ENCODE measurements at places on chromosomes 12 and 14. TPM values are rescaled to one million over a fixed set of nuclear protein-coding genes. Genes with fewer than 3 reads are reported as not detected.

- DNase-seq, result no peak
Observed at GRCh38 chr14:99756796-99757195, 36.4 kb upstream of the EML1 start.

Gene RPL10L
- not detected for polyA plus RNA-seq

GRCh38 chr12:1995205-1995896 is 8.9 kb downstream of the DCP1B start:
- DNase-seq, result no peak

- no peak for DNase-seq
Observed at GRCh38 chr14:97329701-97330100, 532.5 kb downstream of the VRK1 start.

DNA sequence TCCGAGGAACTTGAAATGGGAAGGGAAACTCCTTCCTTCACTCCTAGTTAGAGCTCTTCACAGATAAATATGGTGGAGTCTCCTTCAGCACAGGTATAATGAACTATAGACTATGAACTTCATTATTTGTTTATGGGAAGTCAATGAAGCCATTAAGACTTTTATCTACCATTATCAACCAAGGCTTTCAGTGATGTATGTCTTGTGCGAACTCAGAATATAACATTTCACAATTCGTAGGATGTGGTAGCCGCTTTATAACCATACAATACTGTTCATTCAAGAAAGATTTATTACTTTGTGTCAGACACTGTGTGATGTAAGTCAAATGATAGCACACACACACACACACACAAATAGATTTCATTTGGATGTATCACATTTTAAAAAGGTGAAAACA is 24.8 kb upstream of the ETNK1 start:
- DNase-seq, result no peak

GRCh38 chr12:129830796-129831195 is 73.0 kb downstream of the TMEM132D start:
- DNase-seq, result no peak

Gene TSPAN8
- not detected for polyA plus RNA-seq

Gene GLIPR1L1
- not detected for polyA plus RNA-seq

GRCh38 chr12:126389220-126389841 is 1324.1 kb downstream of the AACS start:
- DNase-seq, result no peak

GRCh38 chr14:91367173-91368171 is 50.1 kb downstream of the CCDC88C start:
- peak; percentile 22 for DNase-seq

Gene GPRC5D
- polyA plus RNA-seq, result not detected

DNA sequence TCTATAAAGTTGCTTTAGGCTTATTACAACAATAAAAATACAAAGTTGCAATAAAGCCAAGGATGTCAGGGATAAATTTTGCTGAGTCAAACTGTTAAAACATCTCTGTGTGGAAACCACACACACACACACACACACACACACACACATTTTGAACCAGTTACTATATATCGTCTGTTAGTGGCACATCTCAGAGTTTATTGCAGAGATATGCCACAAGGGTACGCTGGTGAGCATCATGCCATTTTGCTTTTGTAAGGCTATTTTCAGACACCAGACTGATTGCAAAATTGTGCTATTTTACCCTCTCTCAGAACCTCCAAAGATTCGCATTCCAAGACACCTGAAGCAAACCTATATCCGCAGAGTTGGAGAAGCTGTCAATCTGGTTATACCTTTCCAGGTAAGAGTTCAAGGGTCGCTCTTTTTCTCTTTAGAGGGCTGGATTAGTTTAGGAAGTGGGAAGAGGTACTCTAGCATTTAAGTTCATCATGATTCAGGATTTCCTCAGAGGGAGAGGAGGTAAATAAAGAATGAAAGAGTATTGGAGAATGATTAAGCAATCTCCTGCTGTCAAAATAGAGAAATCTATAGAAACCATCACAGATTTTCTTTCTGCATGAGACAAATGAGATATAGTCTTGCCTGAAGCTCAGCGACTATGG is 27.3 kb upstream of the CHPT1 start:
- DNase-seq, result peak; percentile 44

DNA sequence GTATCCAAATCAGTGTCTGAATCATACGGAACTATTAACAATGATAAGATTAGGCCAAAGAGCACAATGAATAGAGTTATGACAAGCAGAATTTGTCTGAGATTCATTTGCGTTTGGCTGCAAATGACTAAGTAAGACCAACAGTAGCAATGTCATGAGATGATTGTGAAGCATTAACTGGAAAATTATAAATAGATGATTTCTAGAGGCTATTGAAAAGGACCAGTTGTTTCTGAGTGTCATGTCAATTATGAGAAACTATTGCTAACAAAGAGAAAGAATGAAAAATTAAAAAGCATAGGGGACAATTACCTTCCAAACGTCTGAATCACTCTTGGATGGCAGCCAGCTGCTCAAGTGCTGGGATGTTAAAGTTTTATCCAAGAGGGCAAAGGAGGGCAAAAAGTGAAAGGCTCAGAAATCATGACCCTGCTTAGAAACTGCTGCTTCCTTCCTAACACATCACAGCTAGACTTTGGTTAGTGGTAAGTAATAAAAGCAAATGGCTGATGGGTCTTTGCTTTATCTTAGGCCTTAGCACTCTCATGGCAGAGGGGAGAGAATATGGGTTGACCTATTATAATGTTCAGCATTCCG is 89.0 kb downstream of the AKAP6 start:
- peak; percentile 55 for DNase-seq

All from A549 (cell line).